ENCODE measurements at places on chromosomes 6 and 20.

DNA sequence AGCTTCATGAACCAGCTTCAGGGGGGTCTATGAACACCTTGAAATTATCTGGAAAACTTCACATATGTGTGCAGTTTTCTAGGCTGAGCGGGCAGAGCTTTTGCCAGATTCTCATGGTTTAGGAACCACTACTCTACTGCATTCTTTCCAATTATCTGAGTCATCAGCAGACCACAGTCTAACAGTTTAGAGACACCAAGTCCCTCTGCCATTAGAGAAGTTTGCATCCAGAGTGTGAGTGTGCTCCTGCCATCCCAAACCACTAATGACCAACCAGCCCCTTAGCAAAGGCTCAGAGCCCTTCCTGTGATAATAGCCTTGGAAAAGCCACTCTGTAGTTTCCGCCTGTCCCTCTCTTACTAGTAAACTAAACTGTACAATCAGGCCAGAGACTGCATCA is 96.8 kb downstream of the PHACTR1 start:
- no peak for DNase-seq

DNA sequence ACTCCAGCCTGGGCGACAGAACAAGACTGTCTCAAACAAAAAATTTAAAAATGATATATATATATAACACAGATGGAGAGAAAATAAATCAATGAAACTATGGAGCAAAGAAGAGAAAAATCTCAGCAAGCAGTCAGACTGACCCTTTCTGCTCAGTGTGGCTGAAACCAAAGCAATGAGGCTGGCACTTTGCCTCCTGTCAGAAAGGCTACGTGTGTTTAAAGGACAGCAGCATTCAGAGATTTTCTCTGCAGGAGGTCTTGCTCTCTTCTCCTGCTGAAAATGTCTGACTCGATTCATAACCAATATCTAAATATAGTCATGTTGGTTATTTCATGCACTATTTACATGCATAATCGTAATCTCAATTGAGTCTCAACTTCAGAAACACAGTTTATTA is 527.0 kb upstream of the JARID2 start:
- DNase-seq: no peak

DNA sequence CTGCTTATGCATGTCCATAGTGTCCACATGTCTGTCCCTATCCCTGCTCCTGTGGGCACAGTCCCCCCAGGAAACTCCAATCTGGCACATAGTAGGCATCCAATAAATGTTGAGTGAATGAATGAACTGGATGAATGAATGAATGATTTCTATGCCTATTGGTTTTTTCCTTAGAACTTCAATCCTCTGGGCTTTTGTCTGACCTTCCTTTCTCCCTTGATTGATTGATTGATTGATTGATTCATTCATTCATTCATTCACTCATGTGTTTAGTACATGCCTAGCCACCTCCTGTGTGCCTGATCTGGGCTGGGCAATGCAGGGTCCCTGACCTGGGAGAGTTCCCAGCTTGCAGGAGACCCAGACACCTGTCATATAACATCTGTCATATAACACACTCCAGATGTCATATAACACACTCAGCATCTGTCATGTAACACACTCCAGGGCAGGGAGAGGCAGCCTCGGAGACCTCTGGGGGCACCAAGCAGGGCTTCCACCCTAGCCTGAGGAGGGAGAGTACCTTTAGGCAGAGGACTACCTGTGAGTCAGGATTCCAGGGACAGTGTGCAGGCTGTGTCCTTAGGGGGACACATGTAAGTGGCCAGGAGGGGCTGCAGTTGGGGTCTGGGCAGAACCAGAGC is 17.9 kb downstream of the VSTM2L start:
- DNase-seq: no peak

DNA sequence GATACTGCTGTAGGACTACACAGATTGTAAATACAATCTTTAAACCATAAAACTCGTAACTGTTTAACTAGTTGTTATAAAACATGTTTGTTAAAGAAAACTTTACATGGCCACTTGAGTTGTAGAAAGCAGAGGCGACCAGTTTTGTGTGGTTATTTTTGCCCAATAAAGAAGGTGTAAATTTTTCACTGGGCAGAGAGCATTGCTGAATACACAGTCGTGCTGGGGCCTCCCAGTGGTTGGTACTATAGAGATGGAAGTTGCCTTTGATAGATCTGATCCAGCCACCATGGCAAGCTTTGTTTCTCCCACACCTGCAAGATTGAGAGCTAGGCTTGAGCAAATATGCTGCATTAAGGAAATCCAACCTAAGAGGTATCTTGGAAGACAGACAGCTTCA is 34.0 kb upstream of the YWHAB start:
- DNase-seq: no peak
